ENCODE measurements at places on chromosomes 4 and X.

- H3K27ac ChIP-seq: no peak overlapping the region
- H3K4me1 ChIP-seq: peaks cover 9% of the 10 kb centered on the region
- peak; percentile 47 for DNase-seq
- no peak overlapping the region for H3K4me3 ChIP-seq
- no peaks in the 10 kb centered on the region for H3K27me3 ChIP-seq
Observed at GRCh38 chr4:16001484-16001858, 38.5 kb upstream of the FGFBP2 start.

DNA sequence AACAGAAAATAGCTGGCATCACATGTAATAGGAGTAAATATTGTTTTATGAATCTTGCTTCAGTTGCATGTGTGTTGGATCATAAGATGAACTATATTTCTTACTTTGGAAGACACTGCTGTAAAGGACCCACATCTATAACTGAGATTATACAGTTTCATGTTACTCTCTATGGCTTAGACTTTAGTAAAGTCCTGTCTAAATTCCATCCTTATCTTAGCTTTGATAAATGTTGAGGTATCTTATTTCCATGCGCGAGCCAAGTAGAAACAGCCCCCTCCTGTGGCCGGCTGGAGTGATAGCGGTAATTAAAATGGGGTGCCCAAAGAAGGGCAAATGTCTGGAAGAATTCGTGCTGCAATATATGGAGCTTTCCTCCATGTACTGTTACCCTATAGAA lies 43.0 kb downstream of the CCDC158 start:
- no peaks in the 10 kb centered on the region for H3K4me1 ChIP-seq
- DNase-seq: peak; percentile 69
- H3K36me3 ChIP-seq: no peaks in the 10 kb centered on the region
- H3K4me3 ChIP-seq: no peak overlapping the region
- no peaks in the 10 kb centered on the region for H3K27me3 ChIP-seq

- no peaks in the 10 kb centered on the region for H3K36me3 ChIP-seq
- H3K27ac ChIP-seq: no peak overlapping the region
- no peak overlapping the region for H3K4me3 ChIP-seq
- H3K4me1 ChIP-seq: no peaks in the 10 kb centered on the region
Observed at GRCh38 chr4:10554694-10555093, 97.5 kb upstream of the ZNF518B start.

GRCh38 chr4:186449954-186450353 lies 105.4 kb downstream of the MTNR1A start:
- no peaks in the 10 kb centered on the region for H3K36me3 ChIP-seq
- DNase-seq: no peak
- H3K4me1 ChIP-seq: no peaks in the 10 kb centered on the region
- no peaks in the 10 kb centered on the region for H3K27me3 ChIP-seq
- H3K27ac ChIP-seq: no peak overlapping the region
- H3K4me3 ChIP-seq: no peak overlapping the region

GRCh38 chrX:16786791-16787735 lies 797 bp downstream of the TXLNG start:
- H3K36me3 ChIP-seq: no peaks in the 10 kb centered on the region
- DNase-seq: peak; percentile 62
- peaks cover 6% of the 10 kb centered on the region for H3K4me1 ChIP-seq
- H3K27me3 ChIP-seq: no peaks in the 10 kb centered on the region
- peak overlapping the region; percentile 92 for H3K27ac ChIP-seq

DNA sequence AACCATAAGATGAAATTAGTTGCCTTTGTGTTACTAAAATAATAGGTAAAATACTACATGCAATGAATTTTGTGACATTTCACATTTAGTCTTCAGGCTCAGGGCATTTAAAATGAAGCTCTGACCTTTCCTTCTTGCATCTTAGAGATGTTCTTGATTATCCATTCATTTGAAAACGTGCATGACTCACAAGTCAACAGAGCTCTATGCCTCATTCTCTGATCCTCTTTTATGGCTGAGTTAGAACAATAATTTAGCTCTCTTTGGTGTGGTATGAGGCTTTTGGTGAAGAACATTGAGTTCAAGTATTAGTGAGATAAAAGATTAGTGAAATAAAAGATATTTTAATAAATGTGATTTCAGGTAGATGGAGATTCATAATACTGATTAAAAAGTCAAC lies 66.5 kb downstream of the TIGD2 start:
- no peaks in the 10 kb centered on the region for H3K27me3 ChIP-seq
- no peak for DNase-seq
- H3K27ac ChIP-seq: no peak overlapping the region
- no peak overlapping the region for H3K4me3 ChIP-seq
- no peaks in the 10 kb centered on the region for H3K36me3 ChIP-seq

- H3K27ac ChIP-seq: no peak overlapping the region
- no peaks in the 10 kb centered on the region for H3K4me1 ChIP-seq
- H3K36me3 ChIP-seq: no peaks in the 10 kb centered on the region
- DNase-seq: no peak
- H3K4me3 ChIP-seq: no peak overlapping the region
- no peaks in the 10 kb centered on the region for H3K27me3 ChIP-seq
Observed at GRCh38 chrX:103839404-103839803, 7.3 kb upstream of the RAB9B start.

DNA sequence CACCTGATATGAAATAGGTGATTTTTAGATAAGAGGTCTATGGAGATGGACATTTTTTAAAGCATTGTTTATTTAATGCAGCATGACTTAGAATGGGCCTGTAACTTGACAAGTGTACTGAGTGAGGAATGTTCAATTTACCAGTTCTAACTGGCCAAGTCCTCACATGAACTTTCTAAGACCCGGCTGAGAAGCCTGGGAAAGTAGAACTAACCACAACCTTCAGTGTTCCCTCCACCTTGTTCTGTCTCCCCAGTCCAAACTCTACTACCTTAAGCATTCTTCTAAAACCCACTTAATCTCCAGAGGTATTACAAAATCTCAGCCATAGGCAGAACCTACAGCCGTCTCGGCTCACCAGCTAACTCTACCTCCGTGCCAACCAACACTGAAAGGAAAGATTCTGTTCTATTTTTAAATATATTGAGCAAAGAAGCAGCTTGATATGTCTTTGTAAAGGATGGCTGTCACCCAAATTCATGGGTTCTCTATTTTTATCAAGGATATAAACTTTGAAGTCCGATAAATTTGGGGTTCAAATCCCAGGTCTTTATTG lies 6.8 kb downstream of the PPARGC1A start:
- H3K36me3 ChIP-seq: no peaks in the 10 kb centered on the region
- no peak for DNase-seq
- H3K4me3 ChIP-seq: no peak overlapping the region

DNA sequence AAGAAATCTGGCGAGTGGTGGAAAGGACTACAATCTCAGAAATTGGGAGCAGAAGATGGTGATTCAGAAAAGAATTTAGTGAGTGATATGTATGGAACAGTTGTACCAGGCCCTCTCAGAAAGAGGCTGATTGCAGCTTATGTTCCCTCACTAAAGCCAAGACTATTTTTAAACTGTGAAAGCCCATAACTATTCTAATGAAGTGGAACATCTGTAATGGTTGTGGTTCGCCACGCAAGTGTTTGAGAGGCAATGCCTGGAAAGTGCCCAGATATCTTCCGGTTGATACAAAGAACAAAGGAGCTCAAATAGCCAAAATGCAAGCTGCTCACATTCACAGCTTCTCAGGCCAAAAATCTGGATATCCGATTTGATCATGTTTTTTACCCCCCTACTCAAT lies 1250.7 kb downstream of the RAPGEF2 start:
- no peak overlapping the region for H3K27ac ChIP-seq
- H3K36me3 ChIP-seq: no peaks in the 10 kb centered on the region
- H3K4me1 ChIP-seq: no peaks in the 10 kb centered on the region

DNA sequence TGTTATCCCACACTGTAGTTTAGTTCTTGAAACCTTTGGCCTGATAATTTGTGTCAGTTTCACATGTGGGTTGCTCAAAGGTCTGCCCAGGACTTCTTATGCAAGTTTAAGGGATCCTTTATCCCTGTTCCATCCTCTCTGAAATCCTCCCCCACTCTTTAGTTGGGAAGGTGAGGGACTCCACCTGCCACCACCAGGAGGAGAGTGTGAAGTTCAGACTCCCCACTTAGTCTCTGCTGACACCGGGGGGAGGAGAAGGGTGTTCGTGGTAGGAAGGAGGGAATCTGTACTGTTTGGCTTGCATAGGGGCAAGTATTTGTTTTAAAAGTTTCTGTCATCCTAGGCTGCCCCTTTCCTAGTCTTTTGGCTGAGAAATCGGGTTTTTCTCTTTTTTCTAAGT lies 211.8 kb downstream of the PPP4R3C start:
- H3K4me3 ChIP-seq: no peak overlapping the region
- no peaks in the 10 kb centered on the region for H3K4me1 ChIP-seq
- no peak overlapping the region for H3K27ac ChIP-seq
- DNase-seq: no peak

DNA sequence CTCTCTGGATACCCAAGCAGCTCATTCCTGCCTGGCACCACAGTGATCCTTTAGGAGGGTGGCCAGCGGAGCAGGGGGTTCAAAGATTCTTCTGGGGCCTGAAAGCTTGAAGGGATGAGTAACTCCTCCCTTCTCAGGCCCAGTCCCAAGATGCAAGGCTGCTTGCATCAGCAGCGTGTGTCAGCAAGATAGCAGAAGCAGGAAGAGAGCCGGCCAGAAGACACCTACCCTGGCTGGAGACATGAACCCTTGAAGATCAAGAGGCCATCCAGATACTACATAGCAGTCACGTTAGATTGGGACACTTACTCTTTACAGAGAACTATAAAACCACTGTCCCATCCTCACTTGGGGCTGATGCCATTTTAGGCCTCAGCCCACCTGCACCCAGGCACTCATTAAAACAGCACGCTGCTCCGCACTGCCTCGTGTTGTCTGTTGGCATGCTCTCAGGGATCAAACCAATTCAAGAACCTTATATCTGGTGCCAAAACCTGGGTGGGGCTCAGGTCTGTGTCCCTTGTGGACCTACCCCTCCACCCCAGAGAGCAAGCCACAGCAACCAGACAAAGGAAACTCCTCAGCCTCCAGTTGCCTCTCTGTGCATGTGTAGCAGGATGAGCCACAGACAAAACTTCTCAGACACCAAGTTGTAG lies 6.5 kb downstream of the UGT2B17 start:
- H3K27ac ChIP-seq: no peak overlapping the region
- H3K27me3 ChIP-seq: no peaks in the 10 kb centered on the region
- H3K4me1 ChIP-seq: no peaks in the 10 kb centered on the region
- H3K36me3 ChIP-seq: no peaks in the 10 kb centered on the region
- DNase-seq: no peak

DNA sequence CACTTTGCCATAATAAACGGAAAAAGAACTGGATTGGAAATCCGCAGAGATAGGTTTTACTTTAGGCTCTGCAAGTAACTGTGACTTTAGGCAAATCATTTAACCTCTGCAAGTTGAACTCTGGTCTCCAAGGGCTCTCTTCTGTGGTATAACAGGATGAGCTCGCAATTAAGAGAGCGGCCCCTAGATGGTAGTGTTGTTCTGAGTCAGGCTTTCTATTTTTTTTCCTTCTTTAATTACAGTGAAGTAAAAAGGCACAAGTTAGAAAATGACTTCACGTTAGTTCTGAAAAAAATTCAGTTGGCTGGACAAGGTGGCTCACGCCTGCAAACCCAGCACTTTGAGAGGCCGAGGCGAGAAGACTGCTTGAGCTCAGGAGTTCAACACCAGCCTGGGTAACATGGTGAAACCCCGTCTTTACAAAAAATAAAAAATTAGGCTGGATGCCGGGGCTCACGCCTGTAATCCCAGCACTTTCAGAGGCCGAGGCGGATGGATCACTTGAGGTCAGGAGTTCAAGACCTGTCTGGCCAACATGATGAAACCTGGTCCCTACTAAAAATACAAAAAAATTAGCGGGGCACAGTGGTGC lies 18.0 kb downstream of the RPS3A start:
- DNase-seq: peak; percentile 68
- H3K27ac ChIP-seq: no peak overlapping the region
- H3K4me1 ChIP-seq: no peaks in the 10 kb centered on the region
- no peak overlapping the region for H3K4me3 ChIP-seq
- H3K27me3 ChIP-seq: no peaks in the 10 kb centered on the region

DNA sequence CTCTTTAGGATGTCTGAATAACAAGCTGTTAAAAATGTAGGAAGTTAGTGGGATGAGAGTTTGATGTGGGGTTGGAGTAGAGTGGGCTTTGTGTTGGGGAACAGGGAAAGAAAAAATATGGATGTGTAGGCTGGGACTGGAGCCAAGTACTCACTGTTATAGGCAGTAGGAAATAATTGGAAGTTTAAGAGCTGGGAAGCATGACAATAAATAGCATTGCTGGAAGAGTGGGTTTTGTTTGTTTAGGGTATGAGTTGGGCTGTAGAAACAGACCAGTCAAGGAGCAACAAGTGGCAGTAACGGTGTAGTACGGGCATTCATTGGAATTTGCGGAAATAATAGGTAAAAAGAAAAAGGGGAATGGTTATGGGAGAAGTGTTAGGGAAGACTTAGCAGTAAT lies 81.6 kb downstream of the KDM6A start:
- peaks cover 4% of the 10 kb centered on the region for H3K4me1 ChIP-seq
- H3K4me3 ChIP-seq: no peak overlapping the region
- H3K36me3 ChIP-seq: no peaks in the 10 kb centered on the region
- H3K27ac ChIP-seq: no peak overlapping the region
- H3K27me3 ChIP-seq: no peaks in the 10 kb centered on the region
- no peak for DNase-seq

DNA sequence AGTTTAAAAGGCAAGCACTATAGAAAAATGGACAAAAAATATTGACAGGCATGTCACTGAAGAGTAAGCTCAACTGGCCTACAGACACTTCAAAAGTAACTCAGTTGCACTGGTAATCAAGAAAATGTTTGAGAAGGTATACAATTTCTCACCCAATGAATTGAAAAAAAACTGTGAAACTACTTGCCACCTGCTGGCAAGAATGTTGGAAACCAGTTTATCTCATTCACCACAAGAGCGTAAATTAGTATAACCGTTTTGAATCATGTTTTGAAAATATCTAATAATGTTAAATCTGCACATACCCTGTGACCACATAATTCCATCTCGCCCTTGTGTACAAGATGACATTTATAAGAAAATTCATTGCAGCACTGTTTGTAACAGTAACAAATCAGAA lies 31.7 kb downstream of the TXK start:
- no peak overlapping the region for H3K4me3 ChIP-seq
- H3K36me3 ChIP-seq: peaks cover 70% of the 10 kb centered on the region
- DNase-seq: no peak
- peaks cover 12% of the 10 kb centered on the region for H3K4me1 ChIP-seq

- H3K4me1 ChIP-seq: no peaks in the 10 kb centered on the region
- no peak for DNase-seq
- no peak overlapping the region for H3K4me3 ChIP-seq
- no peak overlapping the region for H3K27ac ChIP-seq
- no peaks in the 10 kb centered on the region for H3K36me3 ChIP-seq
Observed at GRCh38 chr4:48979914-48980579, 6.0 kb upstream of the CWH43 start.

DNA sequence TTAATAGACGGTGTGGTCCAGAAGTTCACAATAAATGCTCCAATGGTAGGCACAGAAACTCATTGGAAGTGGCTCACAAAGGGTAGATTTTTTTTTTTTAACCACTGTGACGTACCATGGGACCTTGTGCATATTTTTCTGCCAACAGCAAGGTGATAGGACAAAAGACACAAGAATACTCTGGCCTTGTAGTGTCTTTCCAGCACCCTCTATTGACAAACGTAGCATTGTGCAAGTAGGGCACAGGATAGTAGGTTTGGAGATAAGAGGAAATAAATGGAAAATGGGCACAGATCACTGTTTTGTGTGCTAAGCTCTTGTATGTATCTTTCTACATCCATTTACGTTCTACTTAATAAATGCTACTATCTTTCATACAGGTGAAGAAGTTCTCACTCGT lies 2054.9 kb downstream of the PCDH7 start:
- no peaks in the 10 kb centered on the region for H3K36me3 ChIP-seq
- no peak for DNase-seq
- H3K4me1 ChIP-seq: no peaks in the 10 kb centered on the region
- H3K4me3 ChIP-seq: no peak overlapping the region
- H3K27me3 ChIP-seq: no peaks in the 10 kb centered on the region
- no peak overlapping the region for H3K27ac ChIP-seq

All from natural killer cell (primary cell).